ENCODE measurements at places on chromosomes 12 and 14.
A peak's percentile ranks its signal among the peaks of the same experiment; 100 is the strongest.

- no peak for DNase-seq
These were observed 59.1 kb upstream of the GNPNAT1 start for GRCh38 chr14:52850451-52850909.

- DNase-seq = no peak
These were observed 1.4 kb downstream of the AKAP6 start for GRCh38 chr14:32330351-32331111.

- DNase-seq = no peak
These were observed 212.8 kb upstream of the NOVA1 start for GRCh38 chr14:26810631-26811030.

GRCh38 chr14:92507174-92507768, 6.3 kb upstream of the RIN3 start:
- DNase-seq = no peak

DNA sequence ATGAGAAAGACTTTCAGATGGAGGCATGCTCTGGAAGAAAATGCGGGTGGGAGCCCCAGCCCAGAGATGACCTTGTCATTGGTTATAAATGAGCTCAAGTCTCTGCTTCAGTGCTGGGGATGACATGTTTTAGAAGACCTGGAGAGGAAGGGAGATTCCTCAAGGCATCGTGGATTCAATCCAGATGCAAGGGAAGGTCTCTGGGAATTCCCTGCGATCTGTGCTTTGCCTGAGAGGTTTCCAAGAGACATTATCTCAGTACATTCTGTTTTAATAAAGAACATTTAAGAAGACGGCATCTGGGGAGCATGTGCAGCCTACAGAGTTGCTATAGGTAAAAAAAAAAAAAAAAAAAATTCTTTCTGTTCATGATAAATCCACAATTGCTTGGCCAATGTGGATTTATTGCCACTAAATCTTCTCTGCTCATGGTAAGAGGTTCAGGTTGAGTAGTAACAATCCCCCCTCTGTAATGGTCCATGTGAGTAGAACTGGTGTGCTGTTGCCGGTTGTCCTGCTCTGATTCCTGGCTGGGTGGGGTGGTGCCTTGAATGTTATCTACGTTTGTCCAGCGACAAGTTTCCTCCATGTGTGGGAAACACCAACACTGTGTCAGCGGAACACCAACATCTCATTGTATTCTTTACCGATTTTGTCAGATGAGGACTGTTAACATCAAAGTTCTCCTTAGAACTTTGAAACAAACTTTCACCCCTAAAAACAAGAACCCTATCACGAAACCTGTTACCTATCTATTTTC, 230.0 kb downstream of the MSRB3 start:
- no peak for DNase-seq

DNA sequence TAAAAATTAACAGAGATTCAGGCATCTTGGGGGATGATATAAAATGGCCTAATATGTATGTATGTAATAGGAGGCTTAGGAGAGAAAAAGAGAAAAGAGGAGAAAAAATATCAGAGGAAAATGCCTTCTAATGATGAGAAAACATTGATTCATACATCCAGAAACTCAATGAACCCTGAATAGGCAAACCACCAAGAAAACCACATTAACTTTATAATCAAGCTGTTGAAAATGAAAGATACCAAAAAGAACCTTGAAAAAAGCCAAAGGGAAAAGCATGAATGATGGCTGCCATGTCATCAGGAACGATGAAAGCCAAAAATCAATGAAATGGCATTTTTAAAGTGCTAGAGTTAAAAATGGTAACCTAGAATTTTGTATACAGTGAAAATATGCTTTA, 180.2 kb downstream of the EPS8 start:
- DNase-seq = no peak

DNA sequence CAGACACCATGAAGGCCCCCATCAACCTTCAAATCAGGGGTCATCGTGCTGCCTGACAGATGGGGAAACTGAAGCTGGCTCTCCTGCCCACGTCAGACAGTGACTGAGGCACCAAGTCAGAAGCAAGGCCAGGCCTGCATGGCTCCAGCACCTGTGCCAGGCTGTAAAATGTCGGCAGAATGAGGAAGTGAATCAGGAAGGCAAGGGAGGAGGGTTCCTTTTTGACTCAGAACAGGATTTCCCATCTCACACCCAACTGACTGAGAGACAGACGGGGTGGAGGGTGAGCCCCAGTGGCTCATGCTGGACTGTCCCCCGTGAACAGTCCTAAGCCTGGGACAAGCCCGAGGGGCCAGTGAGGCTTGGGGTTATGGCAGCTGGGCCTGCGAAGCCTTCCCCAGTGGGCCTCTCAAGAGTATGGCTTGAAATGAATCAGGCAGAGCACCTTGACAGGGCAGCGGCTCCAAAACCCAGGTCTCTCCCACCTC, 20.9 kb downstream of the SYNE3 start:
- no peak for DNase-seq

DNA sequence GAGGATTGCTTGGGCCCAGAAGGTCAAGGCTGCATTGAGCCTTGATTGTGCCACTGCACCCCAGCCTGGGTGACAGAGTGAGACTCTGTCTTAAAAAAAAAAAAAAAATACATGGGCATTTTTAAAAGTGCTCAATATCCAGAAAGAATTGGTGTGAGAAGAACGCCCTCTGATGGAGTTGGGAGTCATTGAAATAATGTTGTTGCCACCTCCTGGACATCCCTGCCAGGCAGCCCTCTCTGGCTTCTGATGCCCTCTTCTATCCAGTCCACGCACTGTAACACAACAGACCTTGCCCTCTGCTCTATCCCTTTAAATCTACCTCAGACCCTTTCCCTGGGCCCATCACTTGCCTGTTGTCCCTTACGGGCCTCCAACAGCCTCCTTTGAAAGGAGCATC, 4.9 kb downstream of the PTGDR start:
- peak; percentile 50 for DNase-seq

GRCh38 chr14:71198687-71199086, 291.4 kb downstream of the PCNX1 start:
- no peak for DNase-seq

GRCh38 chr12:130280231-130280630, 57.5 kb upstream of the PIWIL1 start:
- DNase-seq = no peak

GRCh38 chr14:75987201-75987970, 1.8 kb downstream of the IFT43 start:
- DNase-seq = no peak

GRCh38 chr12:51851413-51852124, 3.1 kb upstream of the FIGNL2 start:
- DNase-seq = no peak

DNA sequence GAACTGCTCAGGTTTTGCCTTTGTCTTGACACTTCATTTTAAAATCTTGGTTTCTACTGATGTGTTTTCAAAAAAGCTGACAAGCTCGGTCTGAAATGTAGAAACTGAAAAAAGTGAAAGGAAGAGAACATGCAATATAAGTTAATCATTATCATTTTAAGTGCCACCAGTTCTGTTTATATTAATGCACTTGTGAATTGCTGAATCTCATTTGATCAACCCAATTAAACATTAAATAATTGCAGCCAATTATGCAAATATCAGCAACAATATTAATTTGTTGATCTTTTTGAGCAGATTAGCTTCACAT, 133.8 kb downstream of the BCAT1 start:
- DNase-seq = no peak

- DNase-seq = no peak
These were observed 88.4 kb downstream of the MYF5 start for GRCh38 chr12:80805106-80805505.

GRCh38 chr12:56520506-56520905, 1.1 kb upstream of the RBMS2 start:
- DNase-seq = no peak

- DNase-seq = no peak
These were observed 29.6 kb upstream of the TBPL2 start for GRCh38 chr14:55470025-55470424.

- no peak for DNase-seq
These were observed 5.0 kb downstream of the TBX5 start for GRCh38 chr12:114400925-114401324.

GRCh38 chr12:106015646-106016045, 123.1 kb downstream of the NUAK1 start:
- DNase-seq = no peak

DNA sequence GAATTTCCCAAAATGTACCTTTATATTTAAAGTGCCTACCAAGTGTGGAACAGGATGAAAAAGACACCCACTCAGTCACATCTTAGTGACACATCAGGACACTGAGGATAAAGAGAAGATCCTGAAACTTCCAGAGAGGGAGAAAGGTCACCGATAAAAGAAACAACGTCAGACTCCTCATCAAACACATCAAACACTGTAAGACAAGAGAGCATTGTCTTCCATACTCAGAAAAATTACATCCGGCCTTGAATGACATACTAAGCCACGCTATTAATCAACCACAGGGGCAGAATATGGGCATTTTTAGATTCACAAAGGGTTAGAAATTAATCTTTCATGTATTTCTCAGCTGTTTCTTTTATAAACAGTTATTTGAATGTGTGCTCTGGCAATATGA, 490.3 kb downstream of the APAF1 start:
- no peak for DNase-seq

GRCh38 chr12:19643635-19644034, 204.3 kb downstream of the AEBP2 start:
- peak; percentile 51 for DNase-seq

DNA sequence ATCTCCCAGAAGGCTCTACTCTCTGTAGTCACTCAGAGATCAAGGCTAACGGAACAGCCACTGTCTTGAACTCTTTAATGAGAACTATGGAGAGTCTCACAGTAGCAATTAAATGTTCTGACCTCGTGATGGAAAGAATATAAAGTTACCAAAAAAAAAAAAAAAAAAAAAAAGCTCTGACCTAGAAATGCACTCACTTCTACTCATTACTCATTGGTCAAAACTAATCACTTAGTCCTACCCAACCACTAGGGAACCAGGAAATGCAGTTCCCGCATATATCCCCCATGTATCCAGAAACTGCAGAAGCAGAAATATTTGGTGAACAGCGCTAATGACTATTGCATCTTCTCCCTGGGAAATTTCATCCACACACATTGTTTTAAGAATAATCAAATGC, 29.5 kb upstream of the C12orf76 start:
- no peak for DNase-seq

DNA sequence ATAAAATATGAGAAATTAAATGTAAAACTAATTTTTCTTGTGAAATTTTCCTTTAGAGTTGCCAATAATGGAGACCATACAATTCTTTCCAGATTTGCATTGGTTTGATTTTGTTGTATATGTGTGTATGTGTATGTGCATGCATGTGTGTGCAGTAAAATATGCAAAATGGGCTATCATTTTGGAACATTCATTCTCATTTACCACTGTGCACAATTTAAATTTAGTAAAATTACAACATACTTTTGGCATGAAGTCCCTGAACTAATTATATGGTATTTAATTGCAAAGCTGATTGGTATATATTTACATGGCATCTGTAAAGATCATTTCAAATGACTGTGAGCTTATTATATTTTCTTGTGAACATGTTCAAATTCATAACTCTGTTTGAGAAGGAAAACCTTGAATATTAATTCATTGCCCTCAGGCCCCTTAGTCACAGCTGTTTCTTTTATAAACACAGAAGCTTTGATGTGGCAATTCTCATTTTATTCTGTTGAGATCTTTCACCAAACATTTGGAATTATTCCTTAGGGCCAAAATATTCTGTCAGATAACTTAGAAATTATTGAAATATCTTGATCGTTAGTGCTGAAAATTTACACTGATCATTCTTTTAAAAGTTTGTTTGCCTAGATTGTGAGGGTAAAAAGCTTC, 17.6 kb downstream of the KERA start:
- DNase-seq = no peak

GRCh38 chr14:87084908-87085307, 908.1 kb downstream of the GALC start:
- DNase-seq = no peak
